Left ventricle myocardium superior (tissue), 1 donor: ENCODE measurements at places on chromosomes 5 and 9.
A peak's percentile ranks its signal among the peaks of the same experiment; 100 is the strongest.

- no peak for DNase-seq
These were observed 3.7 kb upstream of the CEL start for GRCh38 chr9:133058071-133058470.

- no peak for DNase-seq
These were observed 99.9 kb upstream of the BNC2 start for GRCh38 chr9:16970321-16970720.

GRCh38 chr9:69332067-69332685, 7.2 kb downstream of the ENTREP1 start:
- DNase-seq, result no peak

DNA sequence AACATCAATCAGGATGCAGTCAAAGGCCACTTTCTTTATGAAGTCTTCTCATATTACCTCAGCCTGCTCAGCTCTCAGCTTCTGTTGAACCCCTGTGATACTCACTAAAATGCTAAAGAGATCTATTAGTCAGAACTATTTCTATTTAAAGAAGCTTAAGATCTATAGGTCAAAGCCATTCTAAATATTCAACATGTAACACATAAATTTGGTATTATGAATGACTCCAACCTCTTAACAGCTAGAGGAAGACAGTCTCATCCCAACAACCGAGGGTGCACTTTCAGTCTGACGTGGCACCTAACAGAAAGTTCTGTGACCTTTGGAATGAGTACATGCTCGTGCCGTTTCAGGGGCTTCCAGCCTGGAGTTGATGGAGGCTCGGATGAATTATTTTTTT, 301.5 kb upstream of the VLDLR start:
- DNase-seq, result no peak

GRCh38 chr9:110919609-110920008, 118.7 kb downstream of the LPAR1 start:
- no peak for DNase-seq

GRCh38 chr5:169083394-169084018, 217.4 kb downstream of the SLIT3 start:
- DNase-seq, result no peak

DNA sequence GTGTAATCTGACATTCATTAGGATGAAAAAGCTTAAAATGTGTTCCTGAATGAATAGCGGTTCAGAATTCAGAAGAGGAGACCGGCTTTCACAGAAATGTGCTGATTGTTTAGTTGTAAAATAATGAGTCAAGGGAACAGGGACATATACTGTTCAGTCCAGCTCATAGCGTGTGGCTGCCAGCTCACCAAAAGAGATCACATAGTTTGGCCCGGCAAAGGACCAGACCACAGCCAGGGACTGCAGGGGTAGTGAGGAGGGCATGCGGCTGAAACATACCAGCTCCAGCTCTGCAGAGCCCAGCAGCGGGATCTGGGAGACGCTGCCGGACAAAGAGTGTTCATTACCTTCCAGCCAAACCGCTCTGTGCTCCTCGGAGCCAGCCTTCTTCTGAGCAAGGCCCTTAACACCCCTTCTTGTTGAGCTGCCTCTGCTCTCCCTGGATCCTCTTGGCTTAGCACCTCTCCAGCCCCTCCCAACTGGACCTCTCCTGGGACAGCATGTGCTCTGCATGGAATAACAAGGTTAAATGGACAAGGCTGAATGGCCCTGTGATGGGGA, 116.8 kb upstream of the CNTLN start:
- peak; percentile 33 for DNase-seq

DNA sequence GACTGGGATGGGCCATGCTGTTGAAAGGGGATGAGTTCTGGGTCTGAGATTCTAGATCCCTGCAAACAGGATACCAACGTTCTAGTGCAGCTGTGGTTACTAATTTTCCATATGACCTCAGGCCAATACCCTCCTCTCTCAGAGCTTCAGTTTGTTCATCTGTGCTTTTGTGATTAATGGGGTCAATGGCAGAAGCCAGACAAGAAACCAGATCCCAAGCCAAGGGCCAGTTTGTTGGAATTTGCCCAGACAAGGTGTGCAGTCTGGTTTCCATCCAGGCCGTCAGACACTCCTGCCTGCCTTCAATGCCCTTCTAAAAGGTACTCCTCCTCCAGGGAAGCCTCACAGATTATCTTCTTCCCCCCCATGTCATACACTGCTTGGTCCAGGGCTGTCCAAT, 11.4 kb downstream of the MYORG start:
- DNase-seq, result no peak

DNA sequence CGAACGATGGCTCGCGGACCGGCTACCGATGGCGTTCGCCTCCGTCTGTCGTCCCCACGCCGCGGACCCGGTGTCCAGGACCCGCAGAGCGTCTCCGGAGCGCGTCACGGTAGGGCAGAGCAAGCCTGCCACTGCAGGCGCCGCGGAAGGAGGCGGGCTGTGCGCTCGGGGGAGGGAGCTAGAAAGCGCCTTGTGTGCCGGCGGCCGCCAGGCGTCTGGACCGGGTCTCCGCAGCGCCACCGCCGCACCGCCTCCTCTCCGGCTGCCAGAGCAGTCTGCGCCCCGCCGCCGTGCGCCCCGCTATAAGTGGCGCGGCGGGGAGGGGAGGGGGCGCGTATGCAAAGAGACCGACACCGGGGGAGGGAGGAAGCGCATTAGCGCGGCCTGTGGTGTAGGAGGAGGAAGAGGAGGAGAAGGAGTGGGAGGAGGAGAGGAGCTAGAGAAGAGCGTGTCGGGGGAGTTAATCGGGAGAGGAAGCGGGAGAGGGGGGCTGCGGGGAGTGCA, at the start of gene ENC1:
ENC1 (minus strand) TSS at position 279 of the 504 bp plus-strand sequence. CDS start 4,243 bp downstream, outside the sequence.
- DNase-seq, result peak; percentile 93

DNA sequence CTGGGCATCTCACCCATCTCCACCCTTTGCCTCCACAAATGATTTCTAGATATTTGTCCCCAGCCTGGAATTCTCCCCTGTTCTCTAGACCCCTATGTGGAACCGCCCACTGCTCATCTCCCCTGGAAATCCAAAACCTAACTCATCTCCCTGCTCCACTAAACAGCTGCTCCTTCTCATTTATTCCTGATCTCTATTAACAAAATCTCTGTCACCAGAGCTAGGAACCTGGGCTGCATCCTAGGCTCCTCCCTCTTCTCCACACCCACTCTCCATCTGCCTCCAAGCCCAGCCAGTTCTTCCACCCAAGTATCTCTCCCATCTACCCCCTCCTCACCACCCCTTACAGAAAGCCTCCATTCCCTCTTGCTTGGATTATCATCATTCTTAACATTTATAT, 24.0 kb upstream of the SYNPO start:
- DNase-seq, result no peak

DNA sequence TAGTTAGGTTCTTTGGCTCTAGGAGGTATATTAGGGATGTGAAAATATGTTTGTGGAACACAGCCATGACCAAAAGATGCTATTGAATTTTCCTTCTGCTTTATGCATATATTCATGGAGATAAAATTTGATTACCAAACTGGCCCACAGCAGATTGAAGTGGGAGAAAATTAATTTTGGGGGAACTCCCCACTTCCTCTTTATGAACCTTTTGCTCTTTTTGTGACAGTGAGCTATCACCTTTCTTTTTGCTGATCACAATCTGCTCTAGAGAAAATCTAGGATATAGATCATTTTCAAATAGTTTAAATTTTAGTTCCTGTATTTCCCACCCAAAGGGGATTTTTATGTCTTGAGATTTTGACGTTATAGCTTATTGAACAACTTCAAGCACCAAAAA, 313.0 kb downstream of the GABRB2 start:
- DNase-seq, result no peak

- DNase-seq, result no peak
These were observed 133.3 kb downstream of the ARL15 start for GRCh38 chr5:54177058-54177457.
